Activated CD8-positive, alpha-beta T cell treated with anti-CD3 and anti-CD28 coated beads for 36 hours (primary cell): ENCODE measurements at places on chromosomes 7 and 10.

DNA sequence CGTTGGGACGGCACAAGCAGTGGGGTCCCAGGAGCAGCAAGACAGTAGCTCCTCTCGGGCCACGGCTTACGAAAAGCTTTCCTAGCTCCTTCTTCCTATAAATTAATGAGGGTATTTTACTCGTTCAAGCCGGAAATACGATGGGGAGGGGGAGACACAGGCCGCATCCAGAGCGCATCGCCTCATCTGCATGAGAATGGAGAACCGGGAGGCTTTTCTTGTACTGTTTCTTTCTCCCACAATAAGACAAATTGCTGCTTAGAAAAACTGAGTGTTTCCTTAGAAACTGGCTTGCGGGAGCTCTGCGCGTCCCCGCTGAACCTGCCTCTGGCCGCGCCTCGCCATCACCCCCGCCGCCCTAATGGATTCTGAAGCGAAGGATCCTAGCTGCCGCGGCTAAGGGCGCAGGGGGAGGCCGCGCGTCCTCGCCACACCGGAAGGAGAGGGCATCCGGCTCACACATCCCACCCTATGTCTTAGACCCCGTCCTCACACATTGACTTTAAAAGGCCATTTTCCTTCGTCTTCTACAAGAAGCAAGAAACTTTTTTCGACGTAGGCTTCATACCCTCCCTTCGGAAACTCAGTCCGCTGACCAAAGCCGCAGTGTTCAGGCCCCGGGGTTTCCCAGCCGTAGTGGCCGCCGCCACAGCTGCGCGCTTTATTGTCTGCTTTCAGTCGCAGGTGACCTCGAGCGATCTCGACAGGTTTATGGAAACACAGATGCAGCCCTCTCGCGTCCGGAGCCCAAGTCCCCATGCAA lies 8.8 kb downstream of the NXPH1 start:
- DNase-seq = no peak
- no peak overlapping the region for H3K27ac ChIP-seq
- H3K4me1 ChIP-seq = peaks cover 6% of the 10 kb centered on the region
- H3K4me3 ChIP-seq = no peak overlapping the region
- peaks cover 7% of the 10 kb centered on the region for H3K36me3 ChIP-seq
- H3K27me3 ChIP-seq = peaks cover 63% of the 10 kb centered on the region

GRCh38 chr7:36971515-36972139 lies 247.3 kb upstream of the AOAH start:
- H3K4me3 ChIP-seq = no peak overlapping the region
- H3K27me3 ChIP-seq = no peaks in the 10 kb centered on the region
- peaks cover 26% of the 10 kb centered on the region for H3K36me3 ChIP-seq
- H3K27ac ChIP-seq = no peak overlapping the region
- DNase-seq = no peak
- peaks cover 32% of the 10 kb centered on the region for H3K4me1 ChIP-seq

DNA sequence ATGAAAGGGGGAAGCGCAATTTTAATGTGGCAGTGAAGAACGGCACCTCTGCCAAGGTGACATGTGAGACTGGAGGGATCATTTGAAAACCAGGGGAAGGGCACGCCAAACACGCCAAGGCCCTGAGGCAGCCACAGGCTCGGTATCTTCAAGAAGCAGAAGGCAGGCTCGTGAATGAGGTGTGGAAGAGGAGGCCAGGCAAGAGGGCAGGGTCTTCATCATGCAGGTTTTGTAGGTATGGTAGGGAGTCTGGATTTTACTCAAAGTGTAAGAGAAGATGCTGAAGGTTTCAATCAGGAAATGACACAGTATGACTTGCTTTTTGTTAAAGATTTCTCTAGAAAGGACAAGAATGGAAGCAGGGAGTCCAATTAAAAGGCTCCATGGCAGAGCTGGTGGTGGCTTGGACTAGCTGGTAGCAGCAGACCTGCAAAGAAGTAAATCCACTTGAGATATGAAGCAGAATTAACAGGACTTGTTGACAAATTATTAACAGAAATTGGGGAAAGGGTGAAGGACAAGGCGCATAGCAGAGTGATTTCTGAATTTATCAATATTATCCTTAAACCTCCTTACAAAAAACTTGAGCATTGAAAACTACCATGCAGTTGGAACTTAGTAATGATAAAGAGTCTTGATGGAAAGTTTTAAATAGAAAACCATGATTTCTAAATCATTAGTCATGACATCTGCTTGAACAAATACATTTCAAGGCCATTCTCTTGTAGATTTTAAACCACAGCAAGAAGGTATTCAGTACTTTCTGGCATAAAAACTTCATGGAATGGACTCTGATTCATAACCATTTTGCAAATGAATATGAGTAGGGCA lies 70.4 kb downstream of the COA1 start:
- peak overlapping the region; percentile 34 for H3K4me3 ChIP-seq
- peak; percentile 71 for DNase-seq
- H3K27ac ChIP-seq = peak overlapping the region; percentile 95
- peaks cover 59% of the 10 kb centered on the region for H3K4me1 ChIP-seq
- no peaks in the 10 kb centered on the region for H3K27me3 ChIP-seq
- H3K36me3 ChIP-seq = peaks cover 61% of the 10 kb centered on the region

DNA sequence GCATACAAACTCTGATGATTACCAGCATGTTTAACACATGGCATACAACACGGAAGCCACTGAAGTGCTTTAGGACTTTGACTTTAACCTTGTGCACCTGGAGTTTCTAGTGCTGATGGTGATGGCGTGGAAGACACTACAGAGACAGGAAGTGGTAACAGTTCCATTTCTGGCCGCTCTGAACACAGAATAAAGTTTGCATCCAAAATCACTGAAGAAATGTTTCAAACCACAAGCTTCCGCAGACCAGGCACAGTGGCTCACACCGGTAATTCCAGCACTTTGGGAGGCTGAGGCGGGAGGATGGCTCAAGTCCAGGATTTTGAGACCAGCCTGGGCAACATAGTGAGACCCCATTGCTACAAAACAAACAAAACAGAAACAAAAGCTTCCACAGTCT lies 40.3 kb upstream of the TNPO3 start:
- H3K4me1 ChIP-seq = peaks cover 16% of the 10 kb centered on the region
- H3K4me3 ChIP-seq = no peak overlapping the region
- H3K27me3 ChIP-seq = peaks cover 1% of the 10 kb centered on the region
- peak; percentile 32 for DNase-seq

- H3K4me3 ChIP-seq = no peak overlapping the region
- no peaks in the 10 kb centered on the region for H3K36me3 ChIP-seq
- peaks cover 1% of the 10 kb centered on the region for H3K27me3 ChIP-seq
- no peaks in the 10 kb centered on the region for H3K4me1 ChIP-seq
Measured at GRCh38 chr7:66013938-66014337, 31.9 kb upstream of the GUSB start.

GRCh38 chr7:137656227-137656849 lies 190.4 kb downstream of the DGKI start:
- H3K36me3 ChIP-seq = no peaks in the 10 kb centered on the region
- H3K27ac ChIP-seq = no peak overlapping the region
- peak; percentile 87 for DNase-seq
- H3K4me3 ChIP-seq = no peak overlapping the region
- no peaks in the 10 kb centered on the region for H3K4me1 ChIP-seq

- H3K36me3 ChIP-seq = no peaks in the 10 kb centered on the region
- peaks cover 24% of the 10 kb centered on the region for H3K4me1 ChIP-seq
- DNase-seq = no peak
- H3K27ac ChIP-seq = no peak overlapping the region
Measured at GRCh38 chr10:30816820-30817171, 187.2 kb upstream of the LYZL2 start.

DNA sequence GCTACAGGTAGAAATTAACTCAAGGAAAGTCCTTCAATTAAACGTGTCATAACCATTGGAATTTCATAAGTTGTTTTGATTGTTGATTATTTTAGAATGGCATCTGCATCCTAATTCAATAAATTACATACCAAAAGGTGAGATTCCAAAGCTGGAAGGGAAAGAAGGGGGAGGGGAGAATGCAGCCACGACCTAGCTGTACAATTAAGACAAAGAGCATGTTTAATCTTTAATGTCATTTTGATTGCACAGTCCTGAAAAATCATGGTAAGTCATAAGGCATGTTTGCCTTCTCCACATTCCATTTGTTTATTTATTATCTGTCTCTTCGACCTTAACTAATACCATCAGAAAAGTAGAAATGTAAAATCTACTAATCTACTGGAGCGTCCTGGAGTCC lies 358.1 kb downstream of the FRMD4A start:
- no peaks in the 10 kb centered on the region for H3K36me3 ChIP-seq
- H3K4me3 ChIP-seq = no peak overlapping the region
- peaks cover 2% of the 10 kb centered on the region for H3K27me3 ChIP-seq
- no peak overlapping the region for H3K27ac ChIP-seq
- H3K4me1 ChIP-seq = peaks cover 4% of the 10 kb centered on the region

GRCh38 chr7:13151978-13152377 lies 464.5 kb downstream of the ARL4A start:
- no peaks in the 10 kb centered on the region for H3K36me3 ChIP-seq
- DNase-seq = no peak
- H3K27me3 ChIP-seq = no peaks in the 10 kb centered on the region
- H3K4me3 ChIP-seq = no peak overlapping the region
- no peak overlapping the region for H3K27ac ChIP-seq
- H3K4me1 ChIP-seq = no peaks in the 10 kb centered on the region

GRCh38 chr7:137931823-137932222 lies 70.1 kb downstream of the CREB3L2 start:
- H3K27ac ChIP-seq = no peak overlapping the region
- peaks cover 41% of the 10 kb centered on the region for H3K4me1 ChIP-seq
- no peaks in the 10 kb centered on the region for H3K27me3 ChIP-seq
- H3K36me3 ChIP-seq = peaks cover 15% of the 10 kb centered on the region
- H3K4me3 ChIP-seq = no peak overlapping the region
- DNase-seq = no peak

DNA sequence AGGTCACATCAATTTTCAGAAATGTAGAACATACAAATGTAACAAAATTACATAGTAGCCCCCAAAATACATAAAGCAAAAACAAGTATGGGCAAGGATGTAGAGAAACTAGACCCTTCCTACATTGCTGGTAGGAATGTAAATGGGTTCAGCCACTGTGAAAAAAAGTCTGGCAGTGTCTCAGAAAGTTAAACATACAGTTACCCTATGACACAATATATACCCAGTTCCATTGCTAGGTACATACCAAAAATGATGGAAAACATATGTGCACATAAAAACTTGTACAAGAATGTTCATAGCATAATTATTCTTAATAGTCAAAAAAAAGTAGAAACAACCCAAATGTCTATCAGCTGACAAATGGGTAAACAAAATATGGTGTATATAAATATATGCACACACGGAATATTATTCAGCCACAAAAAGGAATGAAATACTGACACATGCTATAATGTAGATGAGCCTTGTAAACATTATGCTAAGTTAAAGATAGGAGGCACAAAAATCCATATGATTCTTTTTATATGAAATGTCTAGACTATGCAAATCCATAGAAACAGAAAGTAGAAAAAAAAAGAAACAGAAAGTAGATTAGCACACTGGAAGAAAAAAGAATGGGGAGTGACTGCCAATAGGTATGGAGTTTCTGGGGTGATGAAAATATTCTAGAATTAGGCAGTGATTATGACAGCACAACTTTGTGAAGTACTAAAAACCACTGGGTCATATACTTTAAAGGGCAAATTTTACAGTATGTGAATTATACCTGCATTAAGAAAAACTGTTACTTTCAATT lies 13.5 kb downstream of the HERPUD2 start:
- H3K36me3 ChIP-seq = peaks cover 26% of the 10 kb centered on the region
- no peaks in the 10 kb centered on the region for H3K27me3 ChIP-seq
- H3K4me1 ChIP-seq = peaks cover 65% of the 10 kb centered on the region
- H3K27ac ChIP-seq = peak overlapping the region; percentile 55
- DNase-seq = no peak
- H3K4me3 ChIP-seq = peak overlapping the region; percentile 1

DNA sequence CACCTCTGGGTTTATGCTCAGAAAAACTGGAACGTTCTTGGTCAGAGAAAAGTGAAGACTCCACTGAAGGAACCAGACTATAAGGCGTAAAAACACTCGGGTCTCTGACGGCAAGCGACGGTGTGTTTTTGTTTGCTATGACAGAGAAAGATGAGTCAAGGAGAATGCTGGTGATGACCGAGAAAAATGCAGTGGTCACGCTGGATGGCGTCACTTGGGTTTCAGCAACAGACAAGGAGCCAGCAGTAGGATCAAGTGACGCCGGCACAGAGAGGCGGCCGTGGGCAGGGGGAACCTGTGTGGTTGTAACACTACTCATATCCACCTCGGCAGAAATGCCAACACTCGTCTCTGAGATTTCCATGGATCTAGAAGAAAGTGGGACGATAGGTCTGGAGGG lies 63.4 kb downstream of the KIAA1549 start:
- DNase-seq = no peak
- H3K36me3 ChIP-seq = no peaks in the 10 kb centered on the region
- H3K4me3 ChIP-seq = no peak overlapping the region
- peaks cover 3% of the 10 kb centered on the region for H3K27me3 ChIP-seq
- H3K4me1 ChIP-seq = peaks cover 4% of the 10 kb centered on the region

GRCh38 chr10:103951942-103952341 lies 15.0 kb upstream of the SLK start:
- no peaks in the 10 kb centered on the region for H3K36me3 ChIP-seq
- no peaks in the 10 kb centered on the region for H3K27me3 ChIP-seq
- no peak overlapping the region for H3K27ac ChIP-seq
- H3K4me3 ChIP-seq = no peak overlapping the region
- no peak for DNase-seq
- peaks cover 5% of the 10 kb centered on the region for H3K4me1 ChIP-seq

DNA sequence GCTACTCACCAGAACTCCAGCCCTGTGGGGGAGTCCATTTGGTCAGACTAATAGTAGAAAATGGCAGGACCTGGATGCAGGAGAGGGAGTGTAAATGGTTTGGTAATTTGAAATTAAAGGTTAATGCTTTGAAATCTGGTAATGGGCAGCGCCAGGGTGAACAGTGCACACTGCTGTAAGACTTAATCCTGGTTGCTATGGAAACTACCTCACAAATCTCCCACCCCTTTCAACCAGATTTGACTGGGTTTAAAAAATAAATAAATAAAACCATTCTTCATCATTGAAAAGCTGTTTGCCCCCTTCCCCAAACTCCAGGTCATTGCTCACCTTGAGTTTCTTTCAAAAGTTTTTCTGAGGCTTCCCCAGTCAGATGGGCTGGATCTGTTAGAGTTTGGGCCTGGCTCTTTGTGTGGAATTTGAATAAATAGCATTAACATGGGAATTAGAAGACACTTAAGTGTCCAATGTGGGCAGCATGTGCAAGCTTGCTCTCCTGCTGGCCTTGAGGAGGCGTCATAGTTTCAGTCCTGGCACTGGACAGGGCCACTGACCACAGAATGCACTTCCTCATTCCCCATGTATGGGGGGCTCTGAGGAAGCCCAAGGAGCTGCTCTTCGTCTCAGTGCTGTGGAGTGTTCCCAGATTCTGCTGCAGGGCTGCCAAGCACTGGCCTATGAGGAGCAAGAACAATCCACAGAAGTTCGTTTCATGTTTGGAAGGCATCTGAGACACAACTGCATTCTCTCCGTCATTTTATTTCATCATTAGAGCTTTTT lies 90.7 kb downstream of the LRRC4 start:
- H3K4me1 ChIP-seq = peaks cover 4% of the 10 kb centered on the region
- DNase-seq = no peak
- H3K4me3 ChIP-seq = no peak overlapping the region

- H3K27ac ChIP-seq = no peak overlapping the region
- peaks cover 50% of the 10 kb centered on the region for H3K4me1 ChIP-seq
- no peaks in the 10 kb centered on the region for H3K27me3 ChIP-seq
- H3K4me3 ChIP-seq = no peak overlapping the region
- no peak for DNase-seq
Measured at GRCh38 chr10:100173035-100173434, 12.8 kb downstream of the ERLIN1 start.
